ENCODE measurements at places on chromosomes 4 and X.
A peak's percentile ranks its signal among the peaks of the same experiment; 100 is the strongest.

DNA sequence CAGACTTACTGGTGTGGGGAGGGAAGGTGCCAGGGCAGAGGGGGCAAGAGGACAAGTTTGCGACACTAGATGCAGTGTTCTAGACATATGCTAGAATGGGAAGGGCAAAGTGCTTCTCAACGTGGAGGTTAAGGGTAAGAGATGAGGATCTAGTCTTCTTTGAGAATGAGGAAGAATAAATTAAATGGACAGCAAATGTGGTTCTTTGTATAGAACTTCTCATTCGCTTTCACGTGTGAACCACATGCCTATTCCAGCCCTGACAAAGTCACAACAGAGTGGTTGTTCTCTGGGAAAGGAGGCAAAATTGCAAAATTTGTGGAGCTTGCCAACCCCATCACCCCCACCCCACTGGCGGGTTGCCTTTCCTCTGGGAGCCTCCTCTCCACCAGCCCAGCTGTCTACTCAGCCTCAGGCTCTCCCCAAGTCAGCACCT, 1.5 kb upstream of the ANXA5 start:
- DNase-seq: peak; percentile 11

GRCh38 chrX:23436875-23437274, 102.2 kb downstream of the PTCHD1 start:
- no peak for DNase-seq

- DNase-seq: no peak
Measured at GRCh38 chr4:125456075-125456474, 141.3 kb downstream of the FAT4 start.

DNA sequence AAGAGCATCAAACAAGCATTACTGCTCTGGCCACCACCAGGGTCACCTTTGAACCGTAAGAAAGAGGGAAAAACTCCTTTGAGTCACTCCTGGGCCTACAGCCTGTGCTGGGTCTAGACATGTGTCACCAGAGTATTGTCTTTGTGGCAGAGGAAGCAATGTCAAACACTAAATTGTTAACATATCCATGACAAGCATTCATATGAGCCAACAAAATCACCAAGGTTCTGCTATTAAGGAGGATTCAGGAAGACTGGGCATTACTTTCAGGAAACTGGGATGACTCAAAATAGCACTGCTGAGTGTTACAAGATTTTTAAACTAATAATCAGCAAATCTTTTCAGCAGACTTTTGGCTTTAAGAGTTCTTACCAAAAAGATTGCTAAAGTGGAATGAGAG, 28.1 kb downstream of the LGI2 start:
- no peak for DNase-seq

GRCh38 chr4:53967986-53968385, 96.4 kb downstream of the CHIC2 start:
- DNase-seq: no peak

- no peak for DNase-seq
Measured at GRCh38 chr4:53730031-53730805, 138.9 kb upstream of the LNX1 start.

- no peak for DNase-seq
Measured at GRCh38 chr4:15314974-15315373, 112.9 kb upstream of the C1QTNF7 start.
